ENCODE measurements at places on chromosomes 2 and 18. TPM values are rescaled to one million over a fixed set of nuclear protein-coding genes. Genes with fewer than 3 reads are reported as not detected.

DNA sequence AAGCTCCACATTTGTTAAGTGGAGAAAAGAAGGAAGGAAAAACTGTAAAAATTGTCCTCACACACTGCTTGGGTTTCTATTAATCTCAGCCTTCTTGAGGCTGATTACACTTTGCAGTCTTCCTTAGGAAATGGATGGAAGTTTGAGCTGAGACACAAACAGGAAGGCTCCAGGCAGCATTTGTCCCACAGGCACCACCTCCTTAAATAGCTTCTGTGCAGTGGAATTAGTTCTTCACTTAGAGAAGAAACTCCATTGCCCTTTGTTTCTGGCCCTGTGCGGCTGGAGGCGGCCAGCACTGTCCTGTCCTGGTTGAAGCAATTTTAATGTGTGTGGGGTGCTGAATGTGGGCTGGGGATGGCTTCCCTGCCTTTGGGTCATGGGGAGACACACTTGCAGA, 44.3 kb downstream of the ARHGAP28 start:
- H3K27me3 ChIP-seq = no peaks in the 10 kb centered on the region
- no peaks in the 10 kb centered on the region for H3K4me1 ChIP-seq
- DNase-seq = no peak

- H3K4me1 ChIP-seq = peaks cover 10% of the 10 kb centered on the region
- no peak overlapping the region for H3K27ac ChIP-seq
- H3K27me3 ChIP-seq = no peaks in the 10 kb centered on the region
- no peaks in the 10 kb centered on the region for H3K36me3 ChIP-seq
Observed at GRCh38 chr2:162343492-162343823, 474 bp upstream of the GCA start.

DNA sequence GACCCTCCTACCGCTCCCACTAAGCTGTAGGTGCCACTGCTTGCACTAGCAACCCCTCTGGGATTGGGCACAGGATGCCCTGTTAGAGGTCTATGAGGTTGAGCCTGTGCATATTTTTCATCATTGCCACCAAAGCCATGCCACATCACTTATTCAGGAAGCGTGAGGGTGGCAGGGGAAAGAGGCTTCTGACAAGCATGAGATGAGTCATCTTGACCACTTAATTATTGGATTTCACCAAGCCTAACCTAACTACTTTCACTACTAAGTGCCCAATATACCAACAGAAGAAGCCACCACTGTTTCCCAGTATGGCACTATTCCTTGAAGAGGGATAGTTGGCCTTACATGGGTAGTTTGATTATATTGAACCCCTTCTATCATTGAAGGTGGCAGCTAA, 181.3 kb upstream of the EPHA4 start:
- H3K27ac ChIP-seq = no peak overlapping the region
- H3K4me1 ChIP-seq = peaks cover 2% of the 10 kb centered on the region
- DNase-seq = no peak
- no peaks in the 10 kb centered on the region for H3K36me3 ChIP-seq
- H3K4me3 ChIP-seq = no peak overlapping the region

The PAX8 gene
- 2.6 TPM for total RNA-seq

The FSIP2 gene
- total RNA-seq = 0.10 TPM

Data from activated CD4-positive, alpha-beta memory T cell treated with anti-CD3 and anti-CD28 coated beads for 36 hours (primary cell).